ENCODE measurements at places on chromosomes 16 and 17.

DNA sequence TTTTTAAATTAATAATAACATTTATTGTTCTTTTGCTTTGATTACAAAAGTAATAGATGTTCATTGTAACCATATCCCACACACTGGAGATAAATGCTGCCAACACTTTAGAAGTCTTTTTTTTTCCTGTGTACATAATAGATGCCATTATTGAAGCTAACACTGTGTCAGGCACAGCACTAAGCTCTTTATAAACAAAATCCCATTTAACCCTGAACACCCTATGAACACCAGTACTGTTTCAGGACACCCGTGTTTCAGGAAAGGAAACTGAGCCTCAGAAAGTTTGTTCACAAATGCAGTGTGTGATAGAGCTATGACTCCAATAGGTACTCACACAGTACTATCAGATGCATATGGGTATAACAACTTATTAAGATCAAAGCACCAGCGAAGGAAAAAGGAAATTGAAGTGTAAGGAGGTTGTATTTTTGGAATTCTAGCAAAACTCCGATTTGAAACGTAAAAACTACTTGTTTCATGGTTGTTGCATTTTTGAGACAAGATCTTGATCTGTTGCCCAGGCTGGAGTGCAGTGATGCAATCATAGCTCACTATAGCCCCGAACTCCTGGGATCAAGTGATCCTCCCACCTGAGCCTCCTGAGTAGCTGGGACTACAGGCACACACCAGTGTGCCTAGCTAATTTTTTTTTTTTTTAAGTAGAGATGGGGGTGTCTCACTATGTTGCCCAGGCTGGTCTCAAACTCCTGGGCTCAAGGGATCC is 2.0 kb upstream of the KIFC3 start:
- no peak for DNase-seq

DNA sequence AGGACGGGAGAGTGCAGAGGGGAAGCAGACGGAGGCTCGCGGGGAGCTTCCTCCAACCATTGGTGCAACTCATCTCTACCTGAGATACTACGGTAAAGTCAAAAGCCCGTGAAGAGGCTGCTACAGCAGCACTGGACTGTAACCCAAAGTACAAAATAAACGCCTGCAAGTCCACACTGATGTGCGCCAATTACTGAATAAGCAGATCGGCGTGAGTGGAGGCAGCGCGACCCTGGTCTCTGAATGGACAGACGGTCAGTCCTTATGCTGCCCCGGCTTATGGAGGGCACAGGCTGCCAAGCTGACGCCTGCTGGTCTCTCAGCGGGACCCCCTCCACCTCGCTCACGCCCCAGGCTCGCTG is 58.5 kb downstream of the LMF1 start:
- DNase-seq: no peak

DNA sequence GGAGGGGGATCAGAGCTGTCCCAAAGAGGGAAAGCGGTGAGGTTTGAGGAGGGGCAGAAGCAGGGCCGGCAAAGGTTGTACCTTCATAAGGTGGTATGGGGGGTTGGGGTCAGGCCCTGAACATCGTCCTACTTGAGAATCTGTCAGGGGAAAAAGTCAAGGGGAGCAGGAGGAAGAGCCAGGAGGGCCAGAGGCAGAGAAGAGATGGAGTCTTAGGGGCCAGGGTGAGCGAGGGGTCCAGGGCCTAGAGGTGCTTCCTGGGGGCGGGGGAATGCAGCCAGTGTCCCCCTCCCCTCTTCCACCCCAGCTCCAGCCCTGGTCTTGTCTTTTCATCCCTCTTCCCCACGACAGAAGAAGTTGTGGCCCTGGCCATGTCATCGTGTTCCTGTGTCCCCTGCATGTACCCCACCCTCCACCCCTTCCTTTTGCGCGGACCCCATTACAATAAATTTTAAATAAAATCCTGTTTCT is 1.3 kb upstream of the PRRT2 start:
- no peak for DNase-seq

- no peak for DNase-seq
Observed at GRCh38 chr17:67821871-67822367, 3.4 kb upstream of the BPTF start.

Measured in GM19239 (cell line).